ENCODE measurements at places on chromosomes 12 and 14.

- no peak for DNase-seq
These were observed 3.4 kb downstream of the PHC1 start for GRCh38 chr12:8917751-8918150.

DNA sequence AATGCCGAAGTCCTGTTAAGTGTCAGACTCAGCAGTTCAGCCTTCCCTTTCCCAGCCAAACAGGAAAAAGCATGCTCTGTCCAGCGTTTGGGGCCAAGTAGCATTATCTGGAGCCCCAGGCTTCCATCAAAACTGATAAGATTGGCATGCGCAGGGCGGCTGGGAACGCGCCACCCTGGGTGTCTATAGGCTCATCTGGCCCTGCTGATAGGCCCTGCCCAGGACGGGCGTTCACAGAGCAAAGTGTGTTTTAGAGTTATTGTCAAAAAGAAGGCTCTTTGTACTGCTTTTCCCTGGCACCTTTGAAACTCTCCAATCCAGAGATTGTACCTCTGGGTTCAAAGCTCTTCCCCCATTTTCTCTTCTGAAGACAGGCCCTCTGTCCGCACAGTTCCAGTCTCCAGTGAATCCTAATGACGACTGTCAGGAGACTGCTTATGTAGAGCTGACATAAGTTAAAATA, at the start of gene ART4:
Gene ART4, minus strand, starts transcription at position 102 of the 463 bp plus-strand sequence. CDS start 413 bp downstream, outside the sequence.
- no peak for DNase-seq

DNA sequence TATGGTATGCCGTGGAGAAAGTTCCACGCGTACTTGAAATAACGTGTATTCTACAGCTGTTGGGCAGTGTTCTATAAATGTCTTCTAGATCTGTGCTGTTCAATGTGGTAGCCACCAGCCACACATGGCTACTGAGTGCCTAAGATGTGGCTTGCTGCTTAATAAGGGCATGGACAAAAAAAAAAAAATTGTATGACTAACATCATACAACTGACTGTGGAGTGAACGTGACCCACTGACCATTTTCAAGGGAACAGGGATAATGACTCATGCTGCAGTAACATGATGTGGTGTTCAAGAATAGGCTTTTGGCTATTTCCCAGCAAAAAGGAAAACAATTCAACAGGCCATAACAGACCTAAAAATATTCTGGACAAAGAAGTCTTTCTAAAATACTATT, 13.0 kb downstream of the ATG14 start:
- no peak for DNase-seq

GRCh38 chr12:115078990-115079389, 395.0 kb upstream of the TBX3 start:
- DNase-seq, result no peak

DNA sequence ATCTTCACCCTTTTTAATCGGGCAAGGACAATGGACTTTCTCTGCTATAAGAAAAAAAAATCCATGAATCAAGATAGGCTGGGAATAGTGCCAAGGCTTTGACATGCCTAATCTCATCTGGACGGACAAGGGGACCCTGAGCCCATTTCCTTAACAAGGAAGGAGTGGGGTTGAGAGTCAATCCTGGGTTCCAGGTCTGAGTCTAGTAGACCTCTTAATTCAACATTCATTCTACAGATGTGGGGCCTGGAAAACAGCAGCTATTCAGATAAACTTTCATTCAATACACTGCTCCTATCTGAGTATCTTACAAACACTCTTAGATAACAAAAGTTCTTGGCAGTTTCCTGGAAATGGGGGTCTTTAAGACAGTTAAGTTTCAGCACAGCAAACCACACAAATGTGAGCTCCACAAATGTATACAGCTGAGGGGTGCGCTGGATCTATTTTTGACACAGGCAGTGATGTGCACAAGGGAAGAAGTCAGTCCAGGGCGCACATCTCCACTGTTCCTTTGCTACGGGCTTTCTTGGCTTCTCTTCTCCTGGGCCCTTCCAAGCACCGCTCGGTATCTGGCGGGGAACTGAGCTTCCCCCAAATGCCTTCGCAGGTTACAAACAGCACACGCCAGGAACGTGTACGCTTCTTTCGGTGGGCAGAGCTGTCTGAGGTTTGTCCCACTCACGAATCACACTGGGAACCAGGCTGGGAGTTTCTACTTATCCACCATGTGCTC, 82.2 kb upstream of the GPR68 start:
- DNase-seq, result no peak

DNA sequence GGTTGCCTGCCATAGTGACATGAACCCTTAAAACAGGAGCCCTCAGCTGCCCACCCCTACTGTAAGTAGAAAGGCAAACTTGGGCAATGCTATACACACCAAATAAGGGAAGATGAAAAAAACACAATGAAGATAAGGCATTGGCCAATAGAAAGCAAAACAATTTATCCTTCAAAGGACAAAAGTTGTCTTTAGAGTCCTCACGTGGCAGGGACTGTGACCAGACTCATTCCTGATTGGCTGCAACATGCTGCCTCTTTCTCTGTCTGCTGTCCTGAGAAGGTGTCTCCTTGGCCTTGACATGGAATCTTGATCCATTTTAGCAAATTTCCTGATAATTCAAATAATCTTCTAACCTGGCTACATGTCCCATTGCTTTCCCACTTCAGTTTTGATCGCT, 131.9 kb downstream of the GPR135 start:
- no peak for DNase-seq

DNA sequence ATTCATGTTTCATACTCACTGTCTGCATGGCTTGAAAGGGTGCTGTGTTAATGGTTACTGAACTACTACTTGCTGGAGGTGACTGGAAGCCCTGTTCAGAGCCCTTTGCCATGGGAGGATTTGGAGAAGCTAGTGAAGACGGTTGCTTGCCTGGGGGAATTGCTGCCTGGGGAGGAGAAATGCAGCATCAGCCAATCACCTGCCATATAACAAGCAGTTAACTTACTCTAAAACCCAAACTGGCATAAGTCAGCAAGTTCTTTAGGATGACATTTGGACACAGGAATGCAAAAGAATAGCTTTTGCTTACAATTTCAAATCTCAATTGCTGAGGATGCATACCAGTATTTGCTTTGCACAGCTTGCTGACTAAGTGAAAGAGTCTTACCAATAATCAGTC, 23.4 kb upstream of the IPO8 start:
- DNase-seq, result no peak

DNA sequence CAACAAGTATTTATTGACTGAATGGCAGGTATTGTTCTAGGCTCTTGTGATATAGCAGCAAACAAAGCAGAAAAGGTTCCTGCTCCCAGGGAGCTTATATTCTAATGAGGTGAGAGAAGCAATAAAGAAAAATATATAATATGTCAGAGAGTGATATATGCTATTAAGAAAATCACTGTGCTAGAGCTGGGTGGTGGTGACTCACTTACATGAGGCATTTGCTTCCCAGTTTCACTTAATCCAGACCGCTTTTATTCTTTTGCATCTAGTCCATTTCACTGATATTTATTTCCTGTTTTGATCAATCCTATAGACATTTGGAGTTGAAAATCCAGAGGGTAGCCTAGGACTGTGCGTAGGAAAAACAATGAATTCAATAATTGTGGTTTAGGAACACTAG, 17.5 kb downstream of the TRHDE start:
- no peak for DNase-seq

DNA sequence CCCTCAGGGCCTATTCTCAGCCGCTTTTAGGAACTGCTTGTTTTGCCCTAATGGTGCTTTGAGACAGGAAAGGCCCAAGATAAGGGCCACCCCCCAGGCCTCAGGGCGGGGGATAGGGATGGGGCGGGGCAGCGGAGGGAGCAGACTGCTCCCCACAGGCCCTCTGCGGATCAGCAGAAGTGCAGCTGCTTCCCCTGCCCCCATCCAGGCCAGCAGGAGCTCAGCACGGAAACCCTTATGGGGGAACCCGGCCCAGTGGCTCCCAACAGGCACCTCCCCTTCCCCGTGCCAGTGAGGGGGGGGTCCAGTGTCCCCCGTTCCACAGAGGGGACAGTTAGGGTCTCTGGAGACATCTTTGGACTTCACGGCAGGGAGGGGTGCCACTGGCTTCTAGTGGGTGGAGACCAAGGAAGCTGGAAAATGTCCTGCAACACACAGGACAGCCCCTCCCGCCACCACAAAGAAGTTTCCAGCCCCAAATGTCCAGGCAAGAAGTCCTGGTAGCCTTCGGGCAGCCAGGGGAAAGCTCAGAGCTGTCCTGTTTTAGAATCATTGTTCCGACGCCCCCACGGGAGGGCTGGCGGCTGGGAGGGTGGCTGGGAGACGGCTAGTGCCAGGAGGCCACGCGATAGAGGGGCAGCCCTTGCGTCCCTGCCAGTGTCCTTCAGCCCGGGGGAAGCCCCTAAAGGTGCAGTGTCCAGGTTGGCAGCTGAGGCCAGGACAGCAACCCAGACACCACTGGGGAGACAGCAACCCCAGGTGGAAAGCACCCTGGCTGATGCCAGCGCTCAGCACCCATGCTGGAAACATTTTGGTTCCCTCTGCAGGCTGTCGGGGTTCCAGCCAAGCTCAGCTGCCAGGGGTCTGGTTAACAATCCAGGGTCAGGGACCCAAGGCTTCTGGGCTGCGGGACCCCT, 10.4 kb upstream of the GPR132 start:
- no peak for DNase-seq

GRCh38 chr12:89492883-89493282, 31.7 kb downstream of the GALNT4 start:
- no peak for DNase-seq

DNA sequence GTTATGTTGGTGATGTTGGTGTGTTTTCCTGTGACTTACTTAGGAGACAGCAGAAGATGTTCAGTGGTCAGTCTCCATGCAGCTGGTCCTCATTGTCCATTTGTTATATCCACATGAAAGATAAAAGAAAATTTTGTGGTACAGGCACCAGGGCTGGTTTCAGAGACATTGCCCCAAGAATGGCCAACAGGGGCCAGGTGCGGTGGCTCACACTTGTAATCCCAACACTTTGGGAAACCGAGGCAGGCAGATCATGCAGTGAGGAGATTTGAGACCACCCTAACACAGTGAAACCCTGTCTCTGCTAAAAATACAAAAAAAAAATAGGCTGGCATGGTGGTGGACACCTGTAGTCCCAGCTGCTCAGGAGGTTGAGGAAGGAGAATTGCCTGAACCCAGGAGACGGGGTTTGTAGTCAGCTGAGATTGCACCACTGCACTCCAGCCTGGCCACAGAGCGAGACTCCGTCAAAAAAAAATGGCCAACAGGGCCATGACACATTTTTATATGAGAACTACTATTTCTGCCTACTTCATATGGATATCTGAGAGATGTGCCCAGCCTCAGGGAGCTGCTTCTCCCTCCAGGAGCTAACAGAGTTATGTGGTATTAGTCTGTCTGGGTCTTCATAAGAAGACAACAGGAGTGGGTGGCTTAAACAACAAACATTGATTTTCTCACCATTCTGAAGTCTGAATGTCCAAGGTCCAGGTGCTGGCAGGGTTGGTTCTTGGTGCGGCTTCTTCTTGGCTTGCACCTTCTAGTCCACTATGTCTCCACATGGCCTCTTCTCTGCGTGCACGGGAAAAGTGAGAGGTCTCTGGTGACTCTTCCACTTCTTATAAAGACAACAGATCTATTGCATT, 821.7 kb downstream of the TMEM121 start:
- DNase-seq, result no peak

DNA sequence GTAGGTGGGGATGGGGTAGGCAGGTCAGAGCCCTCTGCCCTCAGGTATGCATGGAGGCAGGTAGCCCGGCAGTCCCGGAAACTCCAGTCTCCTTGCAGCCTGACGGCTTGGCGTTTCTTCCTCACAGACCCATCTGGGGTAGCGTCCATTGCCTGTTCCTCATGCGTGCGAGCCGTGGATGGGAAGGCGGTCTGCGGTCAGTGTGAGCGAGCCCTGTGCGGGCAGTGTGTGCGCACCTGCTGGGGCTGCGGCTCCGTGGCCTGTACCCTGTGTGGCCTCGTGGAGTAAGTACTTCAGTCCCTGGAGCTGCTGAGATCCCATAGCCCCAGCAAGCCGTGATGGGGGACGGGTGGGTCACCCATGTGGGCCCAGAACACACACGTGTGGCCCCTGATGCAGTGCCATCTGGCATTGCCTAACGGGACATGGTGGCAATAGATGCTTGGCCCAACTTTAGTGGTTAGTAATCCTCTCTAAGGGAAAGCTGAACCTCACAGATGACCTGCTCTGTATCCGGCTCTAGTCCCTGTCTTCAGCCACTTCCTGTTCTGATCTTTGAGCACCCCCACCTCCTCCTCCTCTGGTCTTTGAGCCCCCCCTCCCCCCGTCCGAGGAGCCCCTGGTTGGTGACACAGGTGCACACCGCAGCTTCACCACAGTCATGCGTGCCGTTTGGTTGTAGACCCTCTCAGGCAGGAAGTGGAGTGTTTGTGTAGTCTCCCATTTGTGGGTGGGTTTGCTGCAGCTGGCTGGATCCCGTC, 3.7 kb downstream of the SIVA1 start:
- DNase-seq, result no peak

DNA sequence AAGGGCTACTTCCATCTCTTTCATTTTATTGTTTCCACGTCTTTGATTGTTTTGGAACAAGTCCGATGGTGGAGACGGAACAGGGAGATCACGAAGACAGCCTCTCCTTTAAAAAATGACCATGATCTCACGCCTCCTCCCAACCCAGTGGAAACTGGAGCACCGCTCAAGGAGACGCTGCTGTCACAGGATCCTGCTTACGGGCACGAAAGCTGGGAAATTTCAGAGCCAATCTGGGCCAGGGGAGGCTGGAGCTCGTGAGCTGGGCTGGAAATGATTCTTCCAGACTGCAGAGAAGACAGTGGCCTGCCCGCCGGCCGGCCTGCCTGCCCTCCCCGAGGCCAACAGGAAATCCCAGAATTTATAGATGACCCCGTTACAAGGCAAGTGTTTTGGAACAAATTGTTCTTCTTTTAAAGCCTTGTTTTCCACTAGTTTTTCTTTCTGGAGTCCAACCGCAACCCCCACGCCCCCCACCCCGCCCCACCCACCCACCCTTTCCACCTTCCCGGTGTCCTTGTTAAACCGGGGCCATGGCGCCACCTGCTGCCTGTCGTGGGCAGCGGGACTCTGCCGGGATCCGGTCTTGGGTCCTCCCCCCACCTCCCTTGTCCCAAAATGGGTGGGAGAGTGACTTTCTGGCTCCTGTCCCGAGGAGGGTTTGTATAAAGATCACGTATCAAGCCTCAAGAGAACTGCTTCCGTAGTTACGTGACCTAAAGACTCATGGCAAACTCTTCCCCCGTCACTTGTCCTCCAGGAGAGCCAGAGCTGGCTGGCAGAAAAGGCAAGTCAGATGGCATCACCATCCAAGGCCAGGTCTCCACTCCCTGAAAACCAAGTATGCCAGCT, 40.3 kb downstream of the MAP1LC3B2 start:
- DNase-seq, result peak; percentile 58

DNA sequence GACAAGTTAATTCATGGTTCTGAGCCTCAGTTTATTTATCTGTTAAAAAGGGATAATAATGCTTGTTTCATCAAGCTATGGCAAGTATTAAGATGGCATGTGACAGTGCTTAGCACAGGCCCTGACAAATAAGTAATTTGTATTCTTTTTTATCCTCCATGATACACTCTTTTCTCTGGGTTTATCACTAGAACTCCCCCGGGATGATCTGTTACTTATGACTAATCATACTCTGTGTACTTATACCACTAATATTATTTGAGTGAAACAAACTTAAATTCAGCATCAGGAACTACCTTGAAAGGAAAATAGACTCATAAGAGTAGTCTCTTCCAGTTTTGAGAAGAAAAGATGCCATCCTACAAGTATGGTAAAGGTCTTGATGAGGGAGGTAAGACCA, 283.8 kb downstream of the PAWR start:
- DNase-seq, result no peak

All from neuronal stem cell (in vitro differentiated cells).